NCI-H187 (cell line): ENCODE measurements at places on chromosomes 5 and 9.

DNA sequence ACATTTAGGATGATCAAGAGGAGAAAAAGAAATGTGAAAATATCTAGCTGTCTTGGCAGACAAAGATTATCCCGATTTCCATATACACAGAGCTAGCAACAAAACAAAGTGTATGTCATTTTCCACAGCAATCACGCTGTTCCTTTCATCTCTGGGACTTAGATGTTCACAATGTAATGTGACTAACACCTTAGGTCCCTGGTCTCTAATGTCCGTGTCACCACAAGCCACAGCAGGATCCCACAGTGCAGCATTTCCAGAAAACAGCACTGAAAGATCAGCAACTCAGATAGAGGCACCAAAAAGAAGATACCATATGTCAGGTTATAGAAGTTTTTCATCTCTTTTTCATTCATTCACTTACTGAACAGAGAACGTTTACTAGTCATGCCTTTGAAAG, 118.0 kb upstream of the TNPO1 start:
- DNase-seq = no peak

- DNase-seq = no peak
Observed at GRCh38 chr9:93891050-93891449, 64.1 kb downstream of the BARX1 start.

GRCh38 chr9:114811966-114812636, 6.3 kb upstream of the TNFSF15 start:
- no peak for DNase-seq

GRCh38 chr5:163953901-163954300, 448.5 kb downstream of the MAT2B start:
- no peak for DNase-seq

- DNase-seq = no peak
Observed at GRCh38 chr9:93549611-93550010, 26.8 kb upstream of the PHF2 start.

DNA sequence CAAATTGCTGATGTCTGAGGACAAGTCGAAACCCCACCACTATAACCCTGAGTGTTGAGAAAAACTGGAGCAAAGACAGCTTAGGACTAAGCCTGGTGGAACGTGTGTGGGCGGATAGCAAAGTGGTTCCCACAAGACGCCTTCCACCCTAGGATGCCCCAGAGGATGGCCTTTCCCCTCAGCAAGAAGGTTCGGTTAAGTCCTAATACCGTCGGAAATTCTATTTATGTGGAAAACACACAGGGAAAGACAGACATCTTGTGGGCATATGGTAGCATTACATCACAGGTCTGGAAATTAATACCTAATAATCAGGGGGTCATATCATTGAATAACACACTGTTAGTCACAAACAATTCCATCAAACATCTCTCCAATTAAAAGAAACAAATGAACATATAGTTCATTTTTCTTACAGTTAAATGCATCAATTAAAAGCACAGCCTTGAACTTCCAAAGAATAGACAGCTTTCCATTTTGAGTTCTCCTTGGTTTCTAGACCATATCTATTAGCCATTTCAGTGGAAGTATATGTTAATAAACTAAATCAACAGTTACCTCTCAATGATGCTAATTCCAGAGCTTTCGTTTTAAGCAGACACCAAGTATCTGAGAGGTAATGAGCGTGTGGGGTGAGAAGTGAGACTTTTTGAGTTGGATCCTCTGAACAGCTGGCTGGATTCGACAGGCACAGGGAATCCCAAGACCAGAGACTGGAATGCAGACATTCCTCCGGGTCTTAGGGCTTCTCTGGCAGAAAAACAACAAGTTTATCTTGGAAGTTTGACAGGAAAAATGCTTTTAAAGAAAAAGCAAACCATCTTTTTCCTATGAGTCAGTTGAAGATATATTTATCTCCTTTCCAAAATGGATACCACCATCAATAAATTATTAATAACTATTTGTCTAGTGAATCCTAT, 2.9 kb upstream of the ICE1 start:
- DNase-seq = peak; percentile 28

GRCh38 chr5:175253597-175253996, 190.4 kb downstream of the DRD1 start:
- DNase-seq = no peak

GRCh38 chr5:53902296-53902907, 342.0 kb downstream of the NDUFS4 start:
- no peak for DNase-seq

DNA sequence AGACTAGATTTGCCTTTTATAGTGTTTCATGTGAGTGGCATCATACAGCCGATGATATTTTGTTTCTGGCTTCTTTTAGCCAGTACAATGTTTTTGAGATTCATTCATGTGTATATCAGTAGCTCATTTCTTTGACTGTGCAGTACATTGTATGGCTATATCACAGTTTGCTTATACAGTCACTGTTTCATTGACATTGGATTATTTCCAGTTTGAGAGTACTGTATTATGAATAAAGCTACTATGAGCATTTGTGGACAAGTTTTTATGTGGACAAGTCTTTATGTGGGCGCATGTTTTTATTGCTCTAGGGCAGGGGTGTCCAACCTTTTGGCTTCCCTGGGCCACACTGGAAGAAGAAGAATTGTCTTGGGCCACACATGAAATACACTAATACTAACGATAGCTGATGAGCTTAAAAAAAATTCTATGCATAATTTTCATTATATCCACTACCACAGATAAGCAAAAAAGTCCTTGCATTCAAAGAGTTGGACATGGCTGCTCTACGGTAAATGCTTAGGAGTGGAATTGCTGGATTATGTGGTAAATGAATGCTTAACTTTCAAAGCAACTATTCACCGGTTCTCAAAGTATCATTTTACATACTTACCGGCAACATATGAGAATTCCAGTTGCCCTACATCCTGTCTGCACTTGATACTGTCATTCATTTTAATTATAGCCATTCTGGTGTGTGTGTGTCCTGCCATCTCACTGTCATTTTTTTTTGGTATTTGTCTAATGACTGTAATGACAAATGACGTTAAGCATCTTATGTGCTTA, 177.8 kb downstream of the RGS3 start:
- DNase-seq = no peak

GRCh38 chr5:177313561-177314259, 2.0 kb upstream of the MXD3 start:
- no peak for DNase-seq

DNA sequence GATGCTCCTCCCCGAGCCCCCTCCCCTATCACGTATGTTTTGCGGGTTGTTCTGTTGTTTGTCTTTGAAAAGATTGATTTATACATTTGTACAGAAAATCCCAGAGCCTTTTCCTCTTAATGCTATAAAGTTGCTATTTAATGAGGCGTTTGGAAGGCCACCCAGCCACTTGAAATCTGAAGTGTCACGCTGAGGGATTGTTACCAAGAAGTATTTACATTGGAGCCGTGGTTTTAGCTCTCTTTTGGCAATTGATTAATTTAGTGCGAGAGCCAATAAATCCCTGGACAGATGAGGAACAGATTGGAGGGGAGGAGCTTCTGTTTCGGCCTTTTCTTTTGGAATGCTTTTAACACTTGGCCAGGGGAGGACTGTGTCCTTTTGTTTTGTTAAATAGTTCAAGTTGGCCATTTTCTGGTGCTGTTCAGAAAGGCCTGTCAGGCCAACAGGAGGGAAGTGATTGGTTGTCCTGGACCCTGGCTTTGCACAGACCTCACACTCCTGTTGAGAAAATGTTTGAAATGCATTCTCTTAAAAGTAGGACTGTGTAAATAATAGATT, 250.2 kb downstream of the PDZD2 start:
- DNase-seq = no peak

DNA sequence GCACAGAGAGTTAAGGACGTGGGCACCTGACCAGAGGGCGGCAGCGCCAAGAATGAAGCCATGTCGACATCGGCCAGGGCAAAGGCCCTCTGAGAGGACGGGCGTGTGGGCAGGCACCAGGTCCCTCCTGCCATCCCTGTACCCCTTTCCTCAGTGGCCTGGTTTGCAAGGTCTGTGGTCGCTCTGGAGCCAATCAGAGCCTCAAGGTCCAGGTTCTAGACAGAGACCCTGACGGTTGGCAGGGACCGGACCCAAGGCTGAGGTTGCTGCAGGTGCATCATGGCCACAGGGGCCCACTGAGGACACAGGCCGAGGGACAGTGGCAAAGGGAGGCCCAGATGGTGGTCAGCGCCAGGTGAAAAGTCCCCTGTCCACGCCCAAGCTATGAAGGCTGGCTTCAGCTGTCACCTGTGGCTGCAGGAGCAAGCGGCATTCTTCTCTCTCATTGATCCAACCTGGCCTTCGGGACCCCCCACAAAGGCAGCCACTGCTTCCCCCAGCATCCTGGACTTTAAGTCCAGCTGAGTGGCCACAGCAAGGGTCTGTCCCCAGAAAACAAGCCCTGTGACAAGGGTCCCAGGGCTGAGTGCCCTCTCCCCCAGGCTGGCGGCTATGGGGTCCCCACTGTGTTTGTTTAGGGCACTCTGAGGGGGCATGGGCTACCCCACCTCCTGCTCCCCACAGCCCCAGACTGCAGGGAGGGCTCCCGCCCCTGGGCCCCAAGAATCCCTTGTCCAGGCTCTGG, 48.9 kb downstream of the VAV2 start:
- DNase-seq = no peak

DNA sequence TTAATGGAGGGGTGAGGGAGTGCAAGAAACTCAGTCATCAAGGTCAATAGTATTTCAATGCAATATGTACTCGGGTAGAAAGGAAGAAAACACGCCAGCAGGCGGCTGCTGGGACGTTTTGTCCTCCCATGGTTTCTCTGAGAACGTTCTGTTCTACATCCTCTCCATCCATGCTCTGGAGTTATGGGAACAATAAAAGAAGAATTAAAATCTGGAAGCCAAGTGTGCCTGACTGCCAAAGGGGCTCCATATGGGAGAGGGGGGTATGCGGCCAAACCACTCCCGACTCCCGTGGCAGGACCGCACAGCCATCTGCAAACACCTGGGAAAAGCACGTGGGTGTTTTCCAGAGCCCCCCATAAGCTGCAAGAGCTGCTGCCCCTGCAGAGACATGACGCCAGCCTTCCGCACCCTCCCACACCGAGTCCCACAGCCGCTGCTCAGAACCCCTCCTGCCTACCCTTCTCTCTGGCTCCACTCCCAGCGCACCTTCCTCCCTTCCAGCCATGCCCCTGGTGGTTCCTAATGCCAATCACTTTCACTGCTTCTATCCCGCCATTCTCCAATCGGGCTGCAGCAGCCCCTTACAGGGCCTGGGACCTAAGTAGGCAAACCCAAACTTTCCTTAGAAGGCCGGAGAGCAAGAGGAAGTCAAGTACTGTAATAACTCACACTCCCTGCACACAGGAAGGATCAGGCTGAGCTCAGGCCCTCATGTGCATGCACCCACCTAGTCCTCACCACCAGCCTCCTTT, 241.6 kb downstream of the SYK start:
- no peak for DNase-seq

DNA sequence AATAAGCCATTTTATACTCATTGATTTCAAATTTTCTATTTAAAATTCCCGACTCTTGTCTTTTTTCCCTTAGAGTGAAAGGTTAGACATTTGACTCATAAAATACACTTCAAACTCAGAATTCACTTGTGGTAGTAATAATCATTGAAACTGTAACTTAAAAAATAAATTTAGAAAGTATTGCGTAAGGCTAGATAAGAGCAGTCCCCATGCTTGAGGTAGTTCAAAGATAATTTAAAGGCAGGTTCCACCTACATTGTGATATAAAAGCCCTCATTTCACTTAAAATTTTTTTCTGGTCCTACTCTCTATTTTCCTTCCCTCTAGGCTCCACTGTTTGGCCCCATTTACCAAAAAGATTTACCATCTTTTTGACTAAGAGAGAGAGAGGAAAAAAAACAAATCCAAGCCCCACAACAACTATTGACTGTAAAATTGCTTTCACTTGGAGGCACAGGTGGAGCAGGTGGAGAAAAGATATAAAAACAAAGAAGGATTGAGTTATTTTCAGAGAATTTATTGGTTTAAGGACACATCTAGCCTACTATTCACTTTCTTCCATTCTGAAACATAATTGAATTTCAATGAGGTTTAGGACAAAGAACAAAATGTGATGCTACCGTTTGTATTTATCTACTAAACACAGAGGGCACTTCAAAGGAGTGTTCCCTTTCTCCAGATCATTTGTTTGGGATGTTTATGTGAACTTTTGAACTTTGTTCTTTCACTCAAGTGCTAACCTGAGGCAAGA, 61.0 kb downstream of the FBXO4 start:
- DNase-seq = no peak

GRCh38 chr5:150092159-150092787, 5.9 kb upstream of the CSF1R start:
- DNase-seq = no peak

DNA sequence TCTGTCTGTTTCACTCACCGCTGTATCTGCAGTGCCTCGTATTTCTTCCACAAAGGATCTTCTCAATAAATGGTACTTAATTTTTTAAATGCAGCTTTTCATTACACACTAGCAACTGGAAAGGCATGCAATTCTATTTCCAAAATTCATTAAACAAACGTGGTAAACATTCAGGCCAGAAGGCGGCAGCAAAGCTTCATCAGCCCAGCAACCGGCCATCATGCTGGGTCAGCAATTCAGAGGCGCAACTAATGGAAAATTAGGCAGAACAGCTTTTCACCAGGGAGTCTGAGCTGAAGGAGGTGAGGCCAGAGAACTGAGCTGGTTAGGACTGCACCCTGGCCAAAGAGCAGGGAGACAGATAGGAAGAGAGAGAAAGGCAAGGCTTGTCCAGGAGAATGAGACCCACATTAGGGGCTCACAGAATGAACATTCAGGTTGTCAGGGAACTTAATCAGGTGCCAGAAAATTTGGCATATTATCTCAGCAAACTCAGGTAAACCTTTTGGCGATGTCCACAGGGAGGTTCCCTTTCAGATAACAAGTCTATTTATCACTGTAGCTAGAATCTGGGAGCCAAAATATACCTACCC, 17.7 kb upstream of the RNF180 start:
- DNase-seq = peak; percentile 24

DNA sequence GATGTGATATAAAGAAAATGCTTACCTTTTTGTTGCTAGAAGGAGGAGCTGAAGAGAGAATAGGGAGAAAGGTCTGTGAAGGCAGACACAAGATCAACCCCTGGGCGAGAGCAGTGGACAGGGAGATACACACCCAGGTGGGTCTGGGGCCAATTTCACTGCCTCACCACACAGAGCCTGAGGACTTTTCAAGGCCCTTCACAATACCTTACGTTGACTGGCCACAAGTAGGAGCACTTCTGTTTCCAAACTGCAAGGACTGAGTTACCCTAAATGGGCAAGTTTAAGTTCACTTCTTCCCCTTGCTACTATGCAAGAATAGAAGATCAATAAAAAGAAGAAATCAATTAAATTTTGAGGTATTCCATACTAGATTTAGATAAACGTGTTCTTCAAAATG, 174.5 kb upstream of the SLC12A2 start:
- no peak for DNase-seq
